Glutamatergic neuron (in vitro differentiated cells): ENCODE measurements at places on chromosomes 7 and 10.

DNA sequence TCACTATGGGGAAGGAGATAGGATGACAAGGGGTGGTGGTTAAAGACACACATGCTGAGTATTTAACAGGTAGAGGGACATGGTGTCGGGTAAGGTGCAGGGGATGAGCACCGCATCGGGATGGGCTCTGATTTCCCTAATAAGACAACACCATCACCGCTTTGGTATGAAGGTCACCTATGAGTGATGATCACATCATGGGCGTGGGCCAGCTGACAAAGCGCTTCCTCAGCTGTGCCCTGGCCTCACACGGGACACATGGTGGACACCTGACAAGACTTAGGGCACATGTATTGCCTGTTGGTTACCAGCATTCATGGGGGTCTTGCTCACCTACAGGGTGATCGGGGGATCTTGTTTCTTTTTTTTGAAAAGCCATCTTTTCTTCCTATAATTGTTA is 12.8 kb downstream of the C7orf57 start:
- no peak for DNase-seq

- peak; percentile 15 for DNase-seq
Observed at GRCh38 chr7:11950281-11950680, 118.3 kb upstream of the THSD7A start.

GRCh38 chr10:47029181-47030009 is 118.2 kb downstream of the PTPN20 start:
- no peak for DNase-seq

- DNase-seq, result no peak
Observed at GRCh38 chr7:34057956-34058355, 152.6 kb downstream of the BMPER start.

GRCh38 chr10:76723844-76724243 is 913.8 kb downstream of the KCNMA1 start:
- DNase-seq, result no peak

DNA sequence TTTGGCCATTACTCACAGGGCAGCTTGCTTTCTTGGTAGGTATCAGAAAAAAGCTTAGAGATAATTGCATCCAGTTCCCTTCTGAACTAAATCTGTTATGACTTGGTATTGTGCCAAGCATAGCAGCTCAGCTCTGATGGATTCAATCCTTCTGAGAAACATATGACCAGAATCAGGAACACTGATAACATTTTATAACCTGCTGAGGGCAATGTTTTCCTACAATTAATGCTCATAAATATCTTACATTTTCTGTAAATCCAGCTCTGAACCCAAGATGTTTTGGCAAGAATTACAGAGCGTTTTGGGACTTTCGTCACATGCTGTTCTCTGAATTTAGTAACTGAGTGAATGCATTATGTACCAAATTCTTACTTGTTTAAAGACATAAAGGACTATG is 167.8 kb downstream of the KIF20B start:
- no peak for DNase-seq

GRCh38 chr7:143878884-143879283 is 23.1 kb downstream of the TCAF1 start:
- no peak for DNase-seq

- DNase-seq, result no peak
Observed at GRCh38 chr7:96322373-96322695, 436 bp upstream of the SLC25A13 start.

DNA sequence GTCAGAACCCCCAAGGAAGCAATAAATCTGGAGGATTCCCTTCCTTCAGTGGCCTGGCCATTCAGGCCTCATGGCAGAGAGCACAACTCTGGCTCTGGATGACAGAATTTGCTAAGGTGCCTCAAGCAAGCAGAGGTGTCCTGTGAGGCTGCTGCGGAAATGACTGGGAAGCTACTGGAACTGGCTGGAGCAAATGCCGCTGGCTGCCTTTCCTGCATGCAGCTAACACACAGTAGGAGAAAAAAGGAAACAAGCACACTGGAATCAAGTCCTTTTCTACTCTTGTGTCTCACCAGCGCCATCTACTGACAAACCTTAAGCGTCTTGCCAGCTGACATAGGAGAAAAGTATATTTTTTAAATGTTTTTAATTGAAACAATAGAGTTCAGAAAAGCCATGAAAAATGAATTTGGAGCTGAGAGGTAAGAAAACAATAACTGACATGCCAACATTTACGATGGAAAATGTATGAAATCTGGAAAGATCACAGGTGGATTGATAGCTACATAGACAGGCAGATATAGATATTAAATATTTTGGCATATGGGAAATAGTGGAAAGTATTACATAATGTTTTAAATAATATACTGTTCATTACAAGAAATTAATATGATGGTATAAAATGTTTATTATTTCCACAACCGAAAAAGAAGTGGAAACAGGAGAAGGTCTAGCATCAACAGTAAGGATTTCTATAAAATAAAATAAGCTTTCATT is 951.6 kb downstream of the ANKRD7 start:
- DNase-seq, result peak; percentile 31

DNA sequence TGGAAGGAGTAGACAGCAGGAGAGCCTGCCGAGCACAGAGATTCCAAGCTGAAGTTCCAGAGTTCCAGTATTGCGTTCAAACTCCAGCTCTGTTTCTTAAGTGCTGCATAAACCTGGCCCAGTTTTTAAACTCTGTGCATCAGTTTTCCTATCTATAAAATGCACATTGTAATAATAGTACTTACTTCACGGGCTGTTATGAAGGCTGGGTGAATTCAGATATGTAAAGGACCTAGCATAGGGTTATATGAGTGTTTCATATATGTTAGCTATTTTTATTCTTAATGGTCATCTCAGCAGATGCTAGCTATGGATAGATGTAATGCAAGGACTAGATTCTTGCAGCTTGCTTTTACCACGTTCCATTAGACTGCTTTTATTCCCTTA is 293.1 kb upstream of the SEMA3C start:
- DNase-seq, result no peak

DNA sequence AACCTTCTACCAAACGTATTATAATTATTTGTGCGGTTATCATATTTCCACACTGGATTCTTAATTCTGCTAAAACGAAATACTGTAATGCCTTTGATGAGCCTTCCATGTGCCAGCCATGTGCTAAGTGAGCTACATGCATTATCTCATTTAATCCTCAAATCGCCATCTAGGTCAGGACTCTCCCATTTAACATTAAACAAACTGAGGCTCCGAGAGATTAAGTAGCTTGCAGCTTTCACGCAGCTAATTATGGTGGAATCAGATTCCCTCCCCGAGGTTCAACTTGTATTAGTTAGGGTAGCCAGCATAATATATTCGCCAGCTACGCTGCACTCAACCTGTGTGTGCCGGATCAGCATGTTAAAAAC is 798 bp upstream of the TSPAN33 start:
- DNase-seq, result no peak

GRCh38 chr10:11901833-11902475 is 78.8 kb downstream of the PROSER2 start:
- DNase-seq, result no peak

DNA sequence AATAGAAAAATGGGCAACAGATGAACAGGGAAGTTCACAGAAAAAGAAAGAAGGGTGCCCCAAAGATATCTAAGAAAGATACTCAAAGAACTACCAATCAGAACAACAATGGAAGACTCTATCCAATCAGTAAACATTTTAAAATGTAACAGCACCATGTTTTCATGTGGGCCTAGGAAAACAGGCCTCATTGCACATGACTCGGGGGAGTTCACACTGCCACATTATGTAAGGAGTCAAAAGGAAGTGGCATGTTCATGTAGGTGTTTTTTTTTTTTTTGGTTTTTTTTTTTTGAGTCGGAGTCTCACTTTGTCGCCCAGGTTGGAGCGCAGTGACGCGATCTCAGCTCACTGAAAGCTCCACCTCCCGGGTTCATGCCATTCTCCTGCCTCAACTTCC is 132.2 kb downstream of the USP6NL start:
- no peak for DNase-seq

- peak; percentile 55 for DNase-seq
Observed at GRCh38 chr7:26441002-26441521, 149.4 kb downstream of the SNX10 start.

DNA sequence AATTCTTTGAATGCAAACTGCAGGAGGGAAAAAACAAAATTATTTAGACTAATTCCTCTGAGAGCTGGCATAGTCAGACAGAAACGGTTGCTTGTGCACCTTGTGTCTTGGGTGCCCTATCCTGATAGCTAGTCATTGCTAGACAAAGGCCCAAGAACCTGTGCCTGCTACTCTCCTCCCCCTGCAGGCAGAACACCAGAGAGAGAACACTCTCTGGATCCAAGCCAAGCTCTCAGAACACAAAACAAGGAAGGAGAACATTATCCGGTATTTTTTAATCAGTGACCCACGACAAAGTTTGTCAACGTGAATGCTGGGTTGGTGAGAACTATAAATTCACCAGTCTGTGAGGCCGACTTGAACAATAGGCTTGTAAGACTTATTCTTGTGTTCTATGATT is 18.8 kb upstream of the PPP1R9A start:
- DNase-seq, result no peak

DNA sequence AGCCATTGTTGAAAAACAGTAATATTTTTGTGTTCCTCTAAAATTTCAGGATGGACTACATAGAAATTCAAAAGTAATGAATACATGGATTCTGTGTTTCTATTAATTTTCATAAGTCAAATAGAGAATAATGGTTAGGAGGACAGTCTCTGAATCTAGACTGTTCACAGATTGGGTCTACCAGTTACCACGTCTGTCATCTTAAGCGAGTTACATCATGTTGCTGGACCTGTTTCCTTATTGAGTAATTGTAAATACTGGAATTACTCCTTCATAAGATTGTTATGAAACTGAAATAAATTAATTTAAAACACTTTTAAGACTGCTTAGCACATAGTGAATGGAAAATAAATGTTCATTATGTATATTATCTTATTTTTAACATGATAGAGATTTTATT is 172.3 kb downstream of the KCND2 start:
- no peak for DNase-seq

- DNase-seq, result no peak
Observed at GRCh38 chr7:25408876-25409275, 180.6 kb upstream of the NPVF start.

- no peak for DNase-seq
Observed at GRCh38 chr10:63145782-63146181, 12.7 kb downstream of the NRBF2 start.

DNA sequence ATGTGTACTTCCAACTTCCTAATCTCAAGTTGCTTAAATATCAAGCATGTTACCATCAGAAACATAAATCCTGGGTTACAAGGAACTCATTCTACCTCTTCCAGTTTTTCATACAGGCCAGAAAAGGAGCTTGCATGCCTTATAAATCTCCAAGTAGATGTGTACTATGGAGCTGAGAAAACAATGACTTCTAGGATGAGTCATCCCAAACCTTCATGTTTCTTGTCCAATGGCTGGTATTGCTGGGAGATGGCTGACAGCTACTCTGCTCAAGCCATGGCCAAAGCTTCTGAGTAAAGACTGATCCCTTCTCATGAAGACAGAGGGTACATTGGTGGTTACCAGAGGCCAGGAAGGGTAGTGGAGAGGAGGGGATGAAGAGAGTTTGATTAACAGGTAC is 8.6 kb downstream of the RAPGEF5 start:
- no peak for DNase-seq

DNA sequence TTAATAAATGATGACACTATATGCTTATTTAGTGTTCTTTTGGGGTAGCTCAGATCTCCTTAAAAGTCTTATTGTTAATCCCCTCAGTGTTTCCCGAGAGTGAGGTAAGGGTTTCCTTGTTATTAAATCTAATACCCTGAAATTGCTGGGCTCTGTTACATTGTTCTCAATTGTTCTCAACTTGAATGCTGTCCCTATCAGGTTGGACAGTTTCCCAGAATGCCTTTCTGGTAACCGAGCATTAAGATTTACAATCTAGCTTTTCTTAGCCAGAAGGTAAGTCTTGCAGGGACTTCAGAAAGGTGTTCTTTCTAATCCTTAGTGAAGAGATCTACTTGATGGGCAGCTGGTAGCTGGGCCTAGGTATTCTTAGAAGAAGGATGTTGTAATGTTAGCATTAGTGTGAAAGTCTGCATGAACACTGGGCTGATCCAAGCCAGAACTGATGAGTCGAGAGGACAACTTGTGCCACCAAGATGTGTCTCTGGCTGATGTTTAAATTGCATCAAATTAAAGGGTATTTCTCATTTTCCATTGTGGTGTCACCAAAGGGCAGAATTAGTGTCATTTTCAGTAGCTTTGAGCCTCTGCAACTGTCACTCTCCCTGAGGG is 89.9 kb downstream of the SND1 start:
- no peak for DNase-seq

DNA sequence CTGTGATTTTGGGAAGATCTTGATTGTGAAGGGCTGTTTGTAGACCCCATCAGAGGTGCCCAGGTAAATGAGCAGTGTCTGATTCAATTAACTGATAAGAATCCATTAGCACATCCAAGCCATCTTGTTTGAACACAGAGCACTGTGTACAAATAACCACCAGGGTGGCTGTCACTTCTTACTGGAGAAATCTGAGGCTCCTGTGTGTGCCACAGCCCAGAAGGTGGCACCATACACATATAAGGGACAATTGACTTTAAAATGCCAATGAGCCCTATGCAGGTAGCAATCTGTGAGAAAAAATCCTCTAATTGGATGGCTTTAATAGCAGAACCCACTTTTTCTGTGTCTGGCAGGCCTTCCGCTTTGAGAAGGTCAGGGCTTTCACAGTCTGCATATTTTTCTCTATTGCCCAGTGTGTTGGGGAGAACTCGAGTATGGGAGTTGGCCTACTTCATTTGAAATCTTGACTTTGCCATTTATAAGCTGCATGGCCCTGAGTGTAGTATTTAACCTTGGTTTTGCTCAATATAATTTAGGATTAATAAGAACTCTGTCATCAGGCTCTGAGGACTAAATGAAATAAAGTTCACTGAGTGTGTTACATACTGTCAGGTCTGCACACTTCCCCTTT is 517.4 kb downstream of the CCSER2 start:
- DNase-seq, result no peak

GRCh38 chr7:145643981-145644380 is 472.6 kb upstream of the CNTNAP2 start:
- DNase-seq, result no peak

GRCh38 chr7:117323851-117324711 is 1.2 kb upstream of the WNT2 start:
- DNase-seq, result peak; percentile 59

DNA sequence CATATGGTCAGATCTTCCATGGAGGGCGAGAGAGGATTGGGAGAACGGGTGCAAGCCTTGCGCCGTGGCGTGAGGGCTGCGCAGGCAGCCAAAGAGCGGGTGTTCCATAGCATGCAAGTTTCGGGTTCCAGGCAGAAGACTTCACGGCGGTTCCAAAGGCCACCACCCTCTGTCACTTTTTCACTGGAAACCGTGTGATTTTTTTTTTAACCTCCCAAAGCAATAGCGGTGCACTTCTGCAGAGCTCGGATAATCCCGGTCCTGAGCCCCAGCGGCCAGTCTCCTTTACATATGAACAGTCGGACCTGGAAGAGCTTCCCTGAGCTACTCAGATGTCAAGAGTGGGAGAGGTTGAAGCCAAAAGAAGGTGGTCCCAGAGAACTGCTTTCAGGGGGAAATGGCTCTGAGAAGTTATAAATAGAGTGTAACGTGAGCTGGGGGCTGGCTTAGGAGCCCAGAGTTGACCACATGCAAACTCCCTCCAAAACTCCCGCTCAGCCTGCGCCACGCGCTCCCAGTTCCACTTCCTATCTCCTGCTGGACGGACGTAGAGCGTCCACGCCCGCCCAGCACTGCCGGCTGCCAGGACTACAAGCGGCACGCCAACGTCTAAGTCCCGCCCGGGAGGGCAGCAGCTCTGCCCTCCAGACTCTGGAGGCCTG is at the start of gene MEOX2:
Gene MEOX2 (minus strand): TSS at position 389 of the 662 bp plus-strand sequence. CDS start 281 bp downstream, at position 108.
- peak; percentile 41 for DNase-seq
